Natural killer cell treated with Interleukin-12 subunit alpha and Interleukin-12 subunit beta and Interleukin-15 and Interleukin-18, amount 100 ng/mL, for 72 hours (primary cell): ENCODE measurements at places on chromosomes 5 and 9. TPM values are rescaled to one million over a fixed set of nuclear protein-coding genes. Genes with fewer than 3 reads are reported as not detected.

DNA sequence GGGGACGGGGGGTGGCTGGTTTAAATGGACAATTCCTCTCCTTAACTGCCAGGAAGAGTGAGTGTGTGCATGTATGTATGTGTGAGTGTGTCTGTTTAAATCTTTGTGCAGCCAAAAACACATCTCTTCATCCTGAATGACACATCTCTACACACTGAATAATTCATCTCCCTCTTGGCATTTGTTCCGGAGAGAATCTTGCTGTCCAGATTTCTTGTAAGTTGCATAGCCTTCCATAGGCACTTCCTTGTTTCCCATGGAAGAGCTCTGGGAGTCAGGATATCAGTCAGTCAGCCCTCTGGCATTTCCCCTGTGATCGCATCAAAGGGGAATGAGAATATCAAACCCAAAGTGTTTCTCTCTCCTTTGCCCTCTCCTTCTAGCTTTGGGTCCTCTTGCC is 74.7 kb downstream of the WWC1 start:
- H3K27me3 ChIP-seq: no peaks in the 10 kb centered on the region
- DNase-seq: no peak

Gene CER1
- not detected for total RNA-seq

Gene MAP1B
- total RNA-seq: 0.06 TPM

Gene RFK
- total RNA-seq: 11.9 TPM

Gene CCL19
- total RNA-seq: not detected

Gene ADAMTS13
- total RNA-seq: 1.1 TPM

Gene FGF10
- not detected for total RNA-seq
